ENCODE measurements at places on chromosomes 5 and 9.

GRCh38 chr9:136122425-136123383 lies 4.0 kb upstream of the TMEM250 start:
- DNase-seq: peak; percentile 83

DNA sequence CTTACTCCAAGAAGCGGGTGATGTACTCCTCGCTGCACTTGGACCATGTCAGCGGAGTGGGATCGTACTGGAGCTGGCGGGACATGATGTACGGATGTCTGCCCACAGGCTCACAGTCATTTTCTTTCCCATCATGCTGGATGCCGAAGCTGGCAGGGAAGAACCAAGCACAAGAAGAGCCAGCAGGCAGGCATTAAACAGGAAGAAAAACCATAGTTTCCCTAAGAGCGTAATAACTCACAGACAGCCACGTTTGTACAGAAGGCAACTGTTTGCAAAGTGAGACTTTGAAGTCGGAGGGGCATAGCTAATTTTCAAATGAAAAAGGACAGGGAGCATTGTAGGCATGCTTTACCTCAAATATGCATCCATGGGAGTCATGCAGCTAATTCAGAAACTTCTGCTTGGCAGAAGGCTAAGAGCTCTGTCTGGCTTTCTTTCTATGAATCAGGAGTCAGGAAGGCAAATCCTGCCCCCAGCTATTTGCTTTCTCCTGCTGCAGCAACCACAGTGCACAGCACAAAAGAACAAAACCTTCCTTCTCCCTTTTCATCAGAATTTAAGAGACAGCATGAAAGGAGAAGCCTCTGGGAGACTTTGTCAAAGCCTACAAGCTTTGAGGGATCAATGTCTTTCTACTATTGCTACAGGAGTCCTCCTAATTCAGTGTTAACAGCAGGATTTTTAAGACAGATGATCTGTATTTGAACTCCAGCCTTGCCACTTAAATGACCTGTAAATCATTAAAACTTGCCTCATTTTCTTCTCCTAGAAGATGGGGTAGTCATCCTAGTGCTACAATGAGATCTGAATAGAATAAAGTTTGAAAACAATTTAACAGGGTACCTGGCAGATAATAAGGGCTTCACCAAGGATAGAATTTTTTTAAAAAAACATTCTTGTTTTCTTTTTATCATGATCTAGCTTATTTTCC lies 209.1 kb downstream of the TARS1 start:
- DNase-seq: peak; percentile 91

DNA sequence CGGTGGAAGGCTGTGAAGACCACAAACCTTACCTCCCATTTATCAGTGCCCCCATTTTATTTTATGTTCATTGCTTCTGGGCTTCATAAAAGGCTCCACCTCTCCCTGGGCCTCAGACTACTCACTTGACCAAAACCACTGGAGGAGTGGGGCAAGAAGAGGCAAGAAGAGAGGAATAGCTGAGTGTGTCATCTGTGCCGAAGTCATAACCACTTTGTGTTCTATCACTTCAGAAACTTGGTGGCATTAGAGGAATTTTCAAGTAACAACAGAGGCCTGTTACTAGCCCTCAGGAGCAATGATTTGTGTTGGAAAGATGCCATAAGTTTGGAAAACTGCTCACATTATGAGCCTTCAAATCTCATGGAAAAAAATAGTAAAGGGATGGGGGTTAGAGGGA lies 88.7 kb upstream of the PIK3R1 start:
- DNase-seq: no peak

- no peak for DNase-seq
Observed at GRCh38 chr5:125272357-125272756, 525.9 kb upstream of the ZNF608 start.

DNA sequence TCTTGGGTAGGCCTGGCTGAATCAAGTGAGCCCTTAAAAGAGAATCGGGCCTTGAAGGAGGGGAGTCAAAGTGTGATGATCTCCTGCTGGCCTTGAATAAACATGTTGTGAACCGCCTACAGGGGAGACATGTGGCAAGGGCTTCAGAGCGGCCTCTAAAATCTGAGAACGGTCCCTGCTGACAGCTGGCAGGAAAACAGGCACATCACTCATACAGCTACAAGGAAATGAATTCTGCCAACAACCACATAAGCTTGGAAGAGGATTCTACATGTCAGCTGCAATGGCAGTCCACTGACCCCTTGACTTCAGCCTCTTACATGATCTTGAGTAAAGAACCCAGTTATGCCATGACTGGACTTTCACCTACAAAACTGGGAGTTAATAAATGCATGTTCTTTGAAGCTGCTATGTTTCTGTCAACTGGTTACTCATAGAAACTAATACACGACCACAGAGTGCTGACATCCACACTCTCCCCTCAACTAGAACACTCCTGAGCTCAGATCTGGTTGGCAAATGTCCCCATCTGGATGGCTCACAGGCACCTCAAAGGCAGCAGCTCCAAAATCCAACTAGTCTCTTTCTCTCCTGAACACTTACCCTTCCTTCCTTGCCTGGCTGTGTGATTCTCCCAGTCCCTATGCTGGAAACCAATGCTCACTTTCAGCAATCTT lies 333.1 kb downstream of the ASTN2 start:
- DNase-seq: no peak

DNA sequence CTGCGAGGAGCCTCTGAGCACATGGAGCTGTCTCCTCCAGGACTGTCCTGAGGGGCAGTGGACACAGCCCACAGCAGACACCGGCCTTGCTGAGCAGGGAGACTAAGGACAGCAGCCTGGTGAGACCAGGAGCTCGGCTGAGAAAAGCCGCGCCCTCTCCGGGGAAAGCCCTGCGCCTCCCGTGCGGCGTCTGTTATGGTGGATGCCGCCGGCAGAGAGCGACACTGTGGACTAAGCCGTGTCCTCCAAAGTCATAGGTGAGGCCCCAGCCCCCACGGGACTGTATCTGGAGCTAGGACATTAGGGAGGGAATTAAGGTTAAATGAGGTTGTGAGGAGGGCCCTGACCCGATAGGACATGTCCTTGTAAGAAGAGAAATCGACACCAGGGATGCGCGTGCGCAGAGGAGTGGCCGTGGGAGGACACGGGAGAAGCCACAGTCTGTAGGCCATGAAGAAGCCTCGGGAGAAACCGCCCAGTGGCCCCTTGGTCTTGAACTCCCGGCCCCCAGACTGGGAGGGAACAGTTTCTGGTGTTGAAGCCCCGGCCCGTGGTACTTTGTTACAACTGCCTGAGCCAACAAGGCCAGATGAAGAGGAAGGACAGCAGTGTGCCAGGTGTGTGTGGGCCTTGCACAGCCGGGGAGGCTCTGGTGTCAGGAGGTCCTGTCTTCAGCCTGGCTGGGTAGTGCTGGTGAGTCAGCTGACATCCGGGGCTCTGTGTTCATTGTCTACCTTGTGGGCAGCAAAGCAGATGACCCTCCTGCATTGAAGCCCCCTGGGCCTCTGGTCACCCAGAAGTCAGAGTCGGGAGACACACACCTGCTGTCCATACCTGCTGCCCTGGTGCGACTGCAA lies 22.1 kb downstream of the MRPL36 start:
- DNase-seq: no peak

GRCh38 chr5:129098488-129099183 lies 4.1 kb downstream of the ISOC1 start:
- DNase-seq: no peak

DNA sequence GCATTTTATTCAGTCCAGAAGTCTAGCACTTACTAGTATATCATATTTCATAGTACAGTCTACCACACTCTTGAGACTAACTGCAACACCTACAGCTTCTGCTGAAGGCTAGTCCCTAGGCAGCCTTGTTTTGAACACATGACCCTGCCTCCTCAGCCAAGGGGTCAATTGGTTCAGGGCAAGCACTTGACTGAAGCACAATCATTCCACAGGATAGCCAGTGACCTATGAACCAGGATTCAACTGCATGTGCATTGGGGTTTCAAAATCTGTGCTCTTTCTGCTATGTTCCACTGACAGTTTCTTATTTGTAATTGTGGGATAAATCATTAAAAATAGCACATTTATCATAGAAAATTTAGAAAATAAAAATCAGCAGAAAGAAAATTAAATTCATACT lies 186.8 kb downstream of the TMEM161B start:
- no peak for DNase-seq

DNA sequence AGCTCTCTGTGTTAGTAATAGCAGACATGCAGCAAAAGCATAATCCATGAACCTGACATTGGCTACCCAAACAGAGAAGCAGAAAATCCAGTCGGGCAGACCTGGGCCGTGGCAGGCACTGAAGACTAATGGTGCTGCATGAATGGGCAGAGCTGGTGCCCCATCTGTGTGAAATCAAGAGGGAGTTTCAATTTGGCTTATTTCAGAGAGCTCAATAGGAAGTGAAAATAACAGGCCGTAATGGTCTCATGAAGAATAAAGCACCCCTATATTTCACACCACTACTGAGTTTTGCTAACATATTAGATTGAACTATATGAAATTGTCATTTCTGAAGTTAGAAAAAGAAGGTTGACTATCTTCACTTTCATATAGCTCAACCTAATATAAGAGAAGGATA lies 149.7 kb downstream of the ENC1 start:
- DNase-seq: no peak

GRCh38 chr5:139091439-139092156 lies 106.6 kb downstream of the SIL1 start:
- no peak for DNase-seq

DNA sequence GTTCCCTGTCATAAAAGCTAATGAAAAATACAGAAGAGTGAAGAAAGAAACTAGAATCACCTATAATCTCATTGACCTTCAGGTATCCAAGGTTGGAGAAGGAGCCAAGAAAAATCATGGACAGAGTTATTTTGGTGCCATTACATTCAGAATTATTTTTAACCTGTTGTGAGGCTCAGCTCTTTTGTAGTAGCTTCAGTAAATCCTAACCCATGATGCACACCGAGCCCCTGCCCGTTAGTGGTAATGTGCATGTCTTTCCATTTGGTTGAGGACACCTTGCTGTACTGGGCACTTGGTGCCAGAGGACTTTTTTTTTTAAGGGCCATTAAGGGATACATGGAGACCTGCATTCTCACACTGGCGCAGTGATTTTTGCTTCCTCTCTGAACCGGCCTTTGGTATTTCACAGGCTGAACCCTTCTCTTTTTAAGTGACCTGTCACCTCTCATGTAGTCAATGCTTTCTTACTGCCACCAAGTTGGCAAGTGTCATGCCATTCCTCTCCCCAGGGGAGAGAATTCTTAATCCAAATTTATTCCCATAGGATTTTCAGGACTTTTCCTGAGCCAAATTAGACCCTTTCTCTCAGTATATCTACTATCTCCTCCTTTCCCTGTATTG lies 125.6 kb downstream of the SMARCA2 start:
- DNase-seq: no peak

GRCh38 chr5:146173597-146173996 lies 8.9 kb downstream of the LARS1 start:
- no peak for DNase-seq

DNA sequence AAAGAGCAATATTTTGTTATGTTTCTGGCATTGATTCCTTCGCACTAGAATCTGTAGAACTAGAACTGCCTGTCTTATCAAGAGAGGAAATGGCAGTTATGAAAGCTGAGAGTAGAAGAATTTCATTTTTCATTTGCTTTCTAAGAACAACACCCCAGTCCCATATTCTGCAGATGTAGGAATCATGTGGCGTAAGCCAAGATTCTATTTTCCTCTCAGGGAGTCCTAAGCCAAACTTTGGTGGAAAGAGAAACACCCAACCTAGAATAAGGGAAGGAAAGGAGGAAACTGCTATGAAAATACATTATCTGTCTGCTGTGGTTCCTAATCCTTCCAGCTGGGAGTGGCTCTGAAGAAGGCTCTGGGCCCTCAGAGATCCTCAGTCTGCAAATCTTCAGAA lies 1176.9 kb upstream of the C9orf72 start:
- DNase-seq: no peak

- DNase-seq: peak; percentile 89
Observed at GRCh38 chr9:14270358-14271092, 43.4 kb downstream of the NFIB start.

DNA sequence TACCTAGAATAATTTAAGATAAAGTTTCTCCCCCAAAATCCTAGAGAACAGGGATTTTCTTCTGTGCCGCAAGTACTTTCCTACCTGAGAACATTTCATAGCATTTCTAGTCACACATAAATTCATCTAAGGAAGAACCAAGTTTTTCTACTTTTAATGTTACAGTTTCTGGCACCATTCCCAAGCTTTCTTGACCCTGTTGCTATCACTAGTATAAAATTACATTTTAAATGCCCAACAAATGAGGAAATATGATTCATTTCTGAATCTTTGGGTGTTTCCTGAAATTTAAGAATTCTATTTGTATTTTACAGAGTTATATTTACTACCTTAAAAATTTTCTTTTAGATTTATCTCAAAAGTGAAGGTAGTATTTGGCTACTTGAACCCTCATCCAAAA lies 137.8 kb downstream of the LPAR1 start:
- DNase-seq: peak; percentile 72

DNA sequence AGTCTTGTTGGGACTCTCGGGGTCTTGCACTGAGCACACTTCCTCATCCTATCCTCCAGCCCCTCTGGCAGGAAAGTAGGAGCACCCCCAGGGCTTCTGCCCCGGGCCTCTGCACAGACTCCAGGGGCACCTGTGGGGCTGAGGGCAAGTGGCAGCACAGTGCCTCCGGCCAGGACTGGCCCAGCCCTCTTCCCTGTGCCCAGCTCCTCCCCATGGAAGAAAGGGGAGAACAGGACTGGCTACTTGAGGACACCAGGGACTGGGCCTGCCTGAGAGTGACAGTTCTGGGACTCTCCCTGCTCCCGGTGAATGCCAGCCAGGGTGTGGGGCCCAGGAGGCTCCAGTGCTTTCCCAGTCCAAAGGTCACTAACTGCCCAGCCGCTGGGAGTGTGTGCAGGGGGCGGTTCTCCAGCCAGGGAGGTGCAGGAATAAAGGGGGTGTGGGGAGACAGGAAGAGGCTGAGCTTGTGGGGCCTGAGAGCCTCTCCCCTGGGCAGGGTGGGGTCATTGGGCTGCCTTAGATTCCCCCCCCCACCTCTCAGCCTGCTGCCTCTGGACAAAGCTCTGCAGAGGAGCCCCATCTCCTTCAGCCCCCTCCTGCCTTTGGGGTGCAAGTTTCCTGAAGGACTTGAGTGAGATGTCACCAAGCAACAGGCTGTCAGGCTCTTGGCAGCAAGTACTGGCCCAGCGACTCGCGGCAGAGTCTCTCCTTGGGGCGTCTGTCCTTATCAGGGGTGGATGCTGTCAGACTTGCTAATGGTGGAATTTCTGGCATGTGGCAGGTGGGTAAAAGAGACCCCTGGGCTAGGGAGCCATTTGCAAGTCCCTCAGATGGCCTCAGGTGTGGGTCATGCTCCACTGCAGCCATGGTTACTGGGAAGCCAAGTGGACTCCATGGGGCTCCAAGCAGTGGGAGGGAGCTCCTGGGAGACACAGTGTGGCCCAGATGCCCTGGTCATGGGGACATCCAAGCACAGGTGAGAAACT lies 19.1 kb upstream of the JADE2 start:
- DNase-seq: no peak

All from adipocyte (in vitro differentiated cells).